Stimulated activated CD8-positive, alpha-beta memory T cell treated with anti-CD3 and anti-CD28 coated beads, Interleukin-2, amount 100 ng/mL, for 1 hour (primary cell): ENCODE measurements at places on chromosomes 7 and 10.

GRCh38 chr7:24816868-24817267, 59.6 kb upstream of the GSDME start:
- DNase-seq = no peak

DNA sequence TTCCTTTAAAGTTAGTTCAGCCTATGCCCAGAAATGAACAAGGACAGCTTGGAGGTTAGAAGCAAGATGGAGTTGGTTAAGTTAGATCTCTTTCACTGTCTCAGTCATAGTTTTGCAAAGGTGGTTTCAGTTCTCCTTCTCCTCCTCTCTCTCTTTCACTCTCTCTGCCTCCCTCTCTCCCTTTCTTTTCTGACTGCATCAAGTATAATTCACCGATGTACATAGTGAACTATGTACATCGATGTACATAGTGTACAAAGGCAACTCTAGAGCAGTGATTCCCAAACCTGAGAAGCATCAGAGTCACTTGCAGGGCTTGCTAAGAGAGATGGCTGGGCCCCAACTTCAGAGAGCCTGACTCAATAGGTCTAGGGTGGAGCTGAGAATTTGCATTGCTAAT, 1259.7 kb downstream of the TYW1 start:
- DNase-seq = no peak

- DNase-seq = no peak
Measured at GRCh38 chr7:158991824-158992621, 135.7 kb downstream of the DYNC2I1 start.

DNA sequence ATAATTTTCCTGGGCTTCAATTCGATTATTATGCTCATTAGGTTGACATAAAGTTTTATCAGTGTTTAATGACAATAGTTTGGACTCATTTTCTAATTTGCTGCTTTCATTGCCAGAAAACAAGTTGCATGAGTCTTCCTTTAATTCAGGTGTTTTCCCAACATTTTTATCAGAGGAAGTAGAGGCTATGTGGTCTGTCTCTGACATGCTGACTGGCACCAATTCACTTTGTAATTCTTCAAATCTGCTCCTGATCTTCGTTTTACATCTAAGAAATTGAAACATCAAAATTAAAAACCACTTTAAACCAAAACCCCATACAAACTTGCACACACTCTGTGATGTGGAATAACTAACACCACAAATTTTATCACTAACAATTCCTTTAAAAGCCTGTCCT, 10.9 kb downstream of the CCDC186 start:
- no peak for DNase-seq

- DNase-seq = no peak
Measured at GRCh38 chr10:112790921-112791320, 159.1 kb upstream of the TCF7L2 start.

GRCh38 chr7:132410385-132410784, 165.9 kb downstream of the PLXNA4 start:
- no peak for DNase-seq

GRCh38 chr7:24963218-24963617, 16.8 kb downstream of the OSBPL3 start:
- DNase-seq = no peak

DNA sequence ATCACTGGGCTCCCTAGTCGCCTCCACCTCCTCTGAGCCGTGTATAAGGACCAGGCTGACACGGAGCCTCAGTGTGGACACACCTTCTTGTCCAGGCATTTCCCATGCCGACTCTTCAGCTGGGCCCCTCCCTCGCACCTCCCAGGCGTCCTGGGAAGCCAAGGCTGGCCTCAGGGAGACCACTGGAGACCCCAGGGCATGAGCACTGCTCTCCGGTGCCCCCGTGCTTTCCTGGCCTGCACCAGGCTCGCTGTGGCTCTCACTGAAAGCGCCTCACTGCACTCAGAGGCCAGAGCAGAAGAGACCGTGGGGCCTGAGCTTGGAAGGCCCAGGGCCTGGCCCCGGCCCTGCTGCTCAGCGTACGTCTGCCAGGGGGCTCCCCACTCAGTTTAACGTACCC, 31.4 kb downstream of the LRRC27 start:
- no peak for DNase-seq

DNA sequence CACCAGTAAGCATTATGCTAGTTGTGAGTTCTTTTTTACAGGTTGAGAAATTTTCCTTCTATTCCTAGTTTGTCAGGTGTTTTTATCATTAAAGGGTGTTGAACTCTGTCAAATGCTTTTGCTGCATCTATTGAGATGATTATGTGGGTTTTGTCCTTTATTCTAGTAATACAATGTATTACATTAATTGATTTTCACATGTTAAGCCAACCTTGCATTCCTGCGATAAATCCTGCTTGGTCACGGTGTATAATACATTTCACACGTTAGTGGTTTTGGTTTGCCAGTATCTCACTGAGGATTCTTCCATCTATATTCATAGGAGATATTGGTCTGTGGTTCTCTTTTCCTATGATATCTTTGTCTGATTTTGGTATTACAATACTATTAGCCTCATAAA, 136.0 kb downstream of the UBE2H start:
- no peak for DNase-seq

DNA sequence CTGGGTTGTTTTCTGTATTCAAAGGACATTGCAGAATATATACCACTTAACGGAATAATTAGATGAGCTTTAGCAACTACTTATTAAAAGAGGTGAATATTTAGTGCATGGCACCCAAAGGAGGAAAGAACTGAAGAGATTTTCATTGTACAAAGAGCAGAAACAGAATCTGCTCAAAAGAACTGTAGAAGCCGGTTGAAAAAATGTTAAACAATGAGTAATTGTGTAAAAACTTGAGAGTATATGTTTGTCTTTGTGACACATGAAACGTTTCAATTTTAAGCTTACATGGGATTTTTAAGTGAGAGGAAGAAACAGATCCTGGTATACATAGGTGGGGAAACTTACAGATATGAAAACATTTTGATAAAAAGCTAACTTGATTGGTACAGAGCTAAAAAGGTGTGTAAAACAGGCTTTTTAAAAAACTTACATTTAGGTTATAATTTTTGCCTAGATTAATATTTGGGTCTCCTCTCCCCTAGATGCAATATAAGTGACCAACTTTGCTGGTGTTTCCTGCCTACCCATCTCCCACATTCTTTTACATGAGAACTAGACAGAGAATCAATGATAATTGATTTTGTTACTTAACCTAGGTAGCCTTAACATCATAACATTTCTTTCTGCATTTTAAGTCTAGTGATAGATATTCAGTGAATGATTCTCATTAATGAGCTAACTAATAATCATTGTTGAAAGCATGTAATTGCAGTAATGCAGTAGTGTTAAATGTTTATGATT, 6.8 kb downstream of the ARL5B start:
- DNase-seq = no peak

DNA sequence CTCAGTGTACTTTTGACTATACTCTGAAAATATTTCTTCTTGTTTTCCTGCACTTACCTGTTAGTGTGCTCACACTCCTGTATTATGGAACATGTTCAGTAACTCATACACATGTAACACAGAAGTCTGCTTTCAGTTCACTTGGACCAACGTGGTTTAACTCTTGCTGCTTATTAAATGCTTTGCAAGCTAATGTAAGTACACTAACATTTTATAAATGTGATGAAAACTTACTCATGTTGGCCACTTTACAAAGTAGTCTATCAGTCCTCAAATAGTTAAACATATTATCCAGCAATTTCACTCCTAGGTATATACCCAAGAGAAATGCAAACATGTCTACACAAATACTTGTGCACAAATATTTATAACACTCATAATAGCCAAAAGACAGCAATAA, 98.4 kb downstream of the UBE2H start:
- DNase-seq = no peak

DNA sequence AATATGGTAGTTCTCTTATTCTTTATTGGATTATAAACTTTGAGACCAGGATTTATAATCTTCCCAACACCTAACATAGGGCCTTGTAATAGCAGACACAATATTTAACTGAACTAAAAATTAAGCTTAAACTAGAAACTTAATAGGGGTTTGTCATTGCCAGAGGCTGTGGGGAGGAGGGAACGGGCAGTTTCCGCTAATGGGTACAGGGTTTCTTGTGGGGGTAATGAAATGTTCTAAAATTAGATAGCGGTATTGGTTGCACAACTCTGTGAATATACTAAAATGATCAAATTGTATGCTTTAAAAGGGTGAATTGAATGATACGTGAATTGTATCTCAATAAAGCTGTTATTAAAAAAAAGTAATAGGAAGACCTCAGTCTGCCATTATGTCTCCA, 45.4 kb downstream of the NT5C2 start:
- DNase-seq = no peak

DNA sequence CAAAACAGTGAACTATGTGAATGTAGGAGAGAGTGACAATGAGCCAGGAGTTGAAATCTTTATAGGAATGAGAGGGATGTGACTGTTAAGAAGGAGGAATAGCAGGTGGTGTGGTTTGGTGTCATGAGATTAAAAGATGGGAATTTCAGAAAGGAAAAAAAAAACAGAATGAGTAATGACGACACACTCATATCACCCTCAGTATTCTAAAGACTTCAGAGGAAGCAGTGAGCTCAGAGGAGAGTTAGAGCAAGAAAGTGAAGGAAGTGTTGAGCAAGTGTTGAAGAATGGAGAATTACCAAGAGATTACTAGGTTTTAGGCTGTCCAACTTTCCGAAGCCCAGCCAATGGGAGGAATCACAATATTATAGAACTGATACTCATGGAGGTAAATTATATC, 220.5 kb upstream of the HGF start:
- no peak for DNase-seq
